ENCODE measurements at places on chromosomes 3 and 15.

DNA sequence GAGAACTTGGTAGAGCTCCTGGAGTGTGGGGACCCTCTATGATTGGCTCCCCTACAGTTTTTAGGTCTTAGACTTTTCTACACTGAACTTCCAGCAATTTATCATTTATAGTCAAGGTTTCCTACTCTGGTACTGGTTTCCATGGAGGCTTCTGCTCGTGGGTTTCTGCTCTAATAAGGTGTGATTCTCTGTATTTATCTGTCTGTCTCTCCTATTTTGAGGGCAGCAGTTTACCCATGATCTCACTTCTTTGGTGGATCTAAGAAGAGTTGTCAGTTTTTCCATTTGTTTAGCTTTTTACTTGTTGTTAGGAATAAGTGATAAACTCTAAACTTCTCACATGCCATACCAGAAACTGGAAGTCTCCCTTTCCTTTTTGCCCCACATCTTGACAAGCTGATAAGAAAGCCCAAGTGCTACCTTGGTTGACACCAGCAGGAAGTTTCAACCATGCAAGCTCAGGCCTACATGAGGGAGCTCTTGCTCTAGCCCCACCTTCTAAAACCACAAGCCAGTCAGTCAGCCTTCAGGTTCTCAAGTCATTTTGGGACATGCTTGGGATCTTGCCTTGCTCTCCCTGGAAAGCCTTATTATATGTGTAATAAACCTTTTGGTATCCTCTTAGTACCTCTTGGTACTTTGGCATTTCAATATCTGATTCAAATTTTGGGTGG, 10.0 kb downstream of the TIMMDC1 start:
- no peak for DNase-seq

DNA sequence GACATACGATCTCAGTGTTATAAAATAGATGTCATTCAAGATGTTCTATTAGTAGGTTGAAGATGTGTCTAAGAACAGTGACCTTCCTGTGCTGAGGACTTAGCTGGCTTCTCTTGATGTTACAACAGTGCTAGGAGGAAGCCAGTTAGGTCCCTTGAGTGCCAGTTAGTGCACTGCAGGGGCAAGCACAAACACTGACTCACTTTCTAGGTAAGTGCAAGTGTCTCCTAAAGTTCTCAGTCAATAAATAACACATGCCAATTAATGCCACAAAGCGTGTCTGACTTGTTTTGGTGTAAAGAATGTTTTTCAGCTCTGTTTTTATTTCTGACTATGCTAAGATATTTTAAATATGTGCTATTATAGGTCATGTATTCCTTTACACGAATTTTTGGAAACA, 211.8 kb downstream of the NAALADL2 start:
- DNase-seq, result no peak

DNA sequence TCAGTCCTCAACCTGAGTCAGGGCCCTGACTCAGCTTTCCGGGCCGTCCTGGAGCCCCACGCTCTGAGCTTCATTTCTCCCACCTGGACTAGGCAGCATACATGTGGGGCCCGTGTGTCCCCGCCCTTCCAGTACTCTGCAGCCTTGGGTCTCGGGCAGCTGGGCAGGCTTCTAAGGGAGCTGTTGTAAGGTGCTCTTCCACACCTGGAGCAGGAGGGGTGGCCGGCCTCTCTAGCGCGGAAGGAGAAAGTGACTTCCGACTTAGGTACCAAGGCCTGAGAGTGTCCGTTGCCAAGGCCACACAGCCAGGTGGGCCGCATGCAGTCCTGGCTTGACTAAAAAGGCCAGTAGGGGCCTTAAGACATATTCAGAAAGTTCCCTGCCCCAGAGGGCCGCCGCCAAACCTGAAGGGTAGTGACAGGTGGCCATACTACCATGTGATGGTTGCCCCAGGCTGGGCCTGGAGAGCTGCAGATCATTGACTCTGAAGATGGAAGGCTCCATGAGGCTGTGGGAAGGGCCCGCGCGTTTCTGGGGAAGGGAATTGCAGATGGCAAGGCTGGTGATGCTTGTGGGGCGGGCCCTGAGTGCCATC, 9.4 kb upstream of the SEMA3B start:
- no peak for DNase-seq

DNA sequence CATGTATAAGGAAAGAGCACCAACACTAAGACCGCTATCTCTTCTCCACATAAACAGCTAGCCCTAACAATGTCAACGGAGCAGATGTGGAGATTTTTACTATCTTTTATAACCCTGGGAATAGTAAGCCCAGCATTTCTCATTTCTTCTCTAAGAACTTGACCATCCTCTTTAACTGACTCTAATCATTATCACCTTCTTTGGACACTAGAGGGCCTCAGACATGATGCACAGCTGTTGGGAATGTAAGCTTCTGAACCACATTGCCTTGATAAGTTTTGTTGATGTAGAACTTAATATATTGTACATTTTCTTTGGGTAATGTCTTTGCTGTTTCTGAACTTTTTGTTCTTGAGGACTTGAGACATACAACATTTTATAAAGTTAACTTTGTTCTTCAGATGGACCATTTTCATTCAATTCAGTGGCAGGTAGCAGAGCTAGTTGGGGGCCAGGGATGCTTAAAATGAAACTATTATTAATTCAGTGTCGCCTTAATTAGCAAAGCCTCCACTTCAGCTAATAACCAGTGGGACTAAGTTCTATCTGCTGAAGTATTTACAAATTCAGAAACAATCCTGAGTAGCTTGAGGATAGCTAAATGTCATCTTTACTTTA, 9.6 kb upstream of the TAGLN3 start:
- DNase-seq, result no peak

GRCh38 chr3:176920766-176921160, 276.5 kb downstream of the TBL1XR1 start:
- no peak for DNase-seq

DNA sequence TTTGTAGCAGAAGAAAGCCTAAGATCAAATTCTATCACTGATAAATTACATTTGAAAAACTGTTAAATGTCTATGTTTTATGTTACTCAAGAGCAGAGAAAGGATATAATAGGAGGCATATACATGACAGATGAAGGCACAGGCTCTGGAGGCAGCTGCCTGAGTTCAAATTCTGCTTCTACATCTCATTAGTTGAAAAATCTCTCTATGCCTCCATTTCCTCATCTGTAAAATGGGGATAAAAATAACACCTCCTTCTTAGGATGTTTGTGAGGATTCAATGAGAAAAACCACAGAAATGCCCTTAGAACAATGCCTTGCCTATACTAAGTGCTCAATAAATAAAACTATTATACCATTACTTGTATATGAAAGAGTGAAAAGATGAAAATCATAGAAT, 21.0 kb downstream of the TP53BP1 start:
- DNase-seq, result no peak

- no peak for DNase-seq
Observed at GRCh38 chr3:191283400-191283799, 45.8 kb upstream of the CCDC50 start.

- no peak for DNase-seq
Observed at GRCh38 chr3:122800706-122801237, 5.9 kb downstream of the SLC49A4 start.

- DNase-seq, result no peak
Observed at GRCh38 chr3:194938845-194939531, 253.3 kb downstream of the FAM43A start.

GRCh38 chr3:16254916-16255315, 9.8 kb downstream of the DPH3 start:
- DNase-seq, result peak; percentile 9

DNA sequence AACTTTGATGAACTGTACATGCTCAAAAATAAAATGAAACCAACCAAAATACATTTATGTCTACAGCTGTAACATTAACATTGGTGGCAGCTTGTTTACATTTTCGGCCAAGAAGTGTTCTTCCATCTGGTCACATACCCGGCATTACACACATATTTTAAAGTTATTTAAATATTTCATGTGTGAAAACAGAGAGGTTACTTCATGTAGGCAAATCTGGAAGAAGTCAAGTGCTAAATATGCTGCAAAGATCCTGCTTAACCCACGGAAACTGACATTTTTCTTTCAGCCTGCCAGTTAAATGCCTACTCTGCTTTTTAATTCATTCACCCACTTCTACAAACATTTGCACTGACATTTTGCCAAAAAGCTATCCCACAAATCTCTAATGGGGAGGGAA, 69.7 kb downstream of the MB21D2 start:
- DNase-seq, result no peak

GRCh38 chr3:187958432-187959003, 195.4 kb upstream of the LPP start:
- peak; percentile 55 for DNase-seq

DNA sequence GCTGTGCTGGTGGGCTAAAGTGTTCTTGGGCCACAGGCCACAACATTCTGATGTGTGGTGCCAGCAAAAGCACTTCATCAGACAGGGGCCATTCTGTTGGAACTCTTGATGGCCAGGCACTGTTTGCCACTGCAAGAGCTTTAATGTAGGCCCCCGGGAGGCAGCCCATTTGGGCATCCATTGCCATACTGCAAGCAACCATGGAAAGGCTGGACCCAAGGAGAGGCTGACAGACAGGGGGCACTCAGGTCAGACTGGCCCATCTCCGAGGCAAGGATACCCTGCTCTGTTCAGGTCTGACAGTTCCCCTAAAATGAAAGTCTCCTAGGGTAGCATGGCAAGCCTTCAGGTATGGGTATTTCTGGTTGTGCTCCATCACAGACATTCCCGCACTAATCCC, 64.2 kb downstream of the FAM227B start:
- DNase-seq, result no peak

DNA sequence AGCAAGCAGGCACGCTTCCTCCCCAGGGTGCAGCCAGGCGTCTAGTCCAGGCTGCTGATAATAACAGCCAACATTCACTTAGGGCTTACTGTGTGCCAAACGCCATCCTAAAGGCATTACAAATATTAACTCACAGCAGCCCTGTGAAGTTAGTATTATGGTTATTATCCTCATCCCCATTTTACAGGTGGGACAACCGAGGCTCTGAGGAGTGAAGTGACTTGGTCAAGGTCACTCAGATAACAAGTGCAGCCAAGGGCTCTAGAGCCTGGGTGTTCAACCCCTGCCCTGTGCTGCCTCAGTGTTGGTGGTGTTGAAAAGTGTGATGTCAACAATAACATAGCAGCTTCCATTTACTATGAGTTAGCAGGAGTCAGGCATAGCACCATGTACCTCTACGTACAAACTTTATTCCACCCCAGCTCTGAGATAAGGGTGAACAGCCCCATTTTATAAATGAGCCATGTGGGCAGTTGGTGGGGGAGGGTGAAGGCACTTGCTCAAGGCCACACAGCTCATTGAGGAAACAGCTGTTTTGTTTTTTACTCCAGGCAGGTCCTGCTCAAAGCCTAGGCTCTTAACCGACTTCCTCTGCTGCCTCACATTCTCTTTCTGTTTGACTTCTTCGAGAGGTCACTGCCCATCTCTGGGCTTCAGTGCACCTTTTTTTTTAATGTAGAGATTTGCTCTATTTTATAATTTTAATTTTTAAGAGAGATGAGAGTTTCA, 24.0 kb upstream of the TRH start:
- no peak for DNase-seq

Measured in stimulated activated CD4-positive, alpha-beta T cell treated with anti-CD3 and anti-CD28 coated beads, Interleukin-2, amount 100 ng/mL, for 24 hours (primary cell).